Osteocyte (in vitro differentiated cells): ENCODE measurements at places on chromosomes 16 and 17. TPM values are rescaled to one million over a fixed set of nuclear protein-coding genes. Genes with fewer than 3 reads are reported as not detected.

Gene MYLK3
- 0.24 and 0.42 TPM in 2 replicates for total RNA-seq

Gene DNAI2
- total RNA-seq, result not detected in 2 replicates

Gene CD7
- total RNA-seq, result 1.0 TPM in 2 replicates

Gene RAP1GAP2
- 6.3 and 7.8 TPM in 2 replicates for total RNA-seq

- no peak for DNase-seq
Observed at GRCh38 chr17:31327534-31328159, 6.2 kb upstream of the EVI2A start.
